Tibial nerve (tissue), 4 donors: ENCODE measurements at places on chromosomes 5 and 9.

DNA sequence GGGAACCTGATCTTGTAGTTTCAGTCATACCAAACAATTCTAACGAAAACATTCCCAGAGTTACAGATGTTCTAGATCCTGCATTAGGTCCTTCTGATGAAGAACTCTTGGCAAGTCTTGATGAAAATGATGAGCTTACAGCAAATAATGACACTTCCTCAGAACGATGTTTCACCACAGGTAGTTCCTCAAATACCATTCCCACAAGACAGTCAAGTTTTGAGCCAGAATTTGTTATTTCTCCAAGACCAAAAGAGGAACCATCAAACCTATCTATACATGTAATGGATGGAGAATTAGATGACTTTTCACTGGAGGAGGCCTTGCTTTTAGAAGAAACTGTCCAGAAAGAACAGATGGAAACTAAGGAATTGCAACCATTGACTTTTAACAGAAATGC, 21.0 kb downstream of the RMI1 start:
- no peak for DNase-seq

DNA sequence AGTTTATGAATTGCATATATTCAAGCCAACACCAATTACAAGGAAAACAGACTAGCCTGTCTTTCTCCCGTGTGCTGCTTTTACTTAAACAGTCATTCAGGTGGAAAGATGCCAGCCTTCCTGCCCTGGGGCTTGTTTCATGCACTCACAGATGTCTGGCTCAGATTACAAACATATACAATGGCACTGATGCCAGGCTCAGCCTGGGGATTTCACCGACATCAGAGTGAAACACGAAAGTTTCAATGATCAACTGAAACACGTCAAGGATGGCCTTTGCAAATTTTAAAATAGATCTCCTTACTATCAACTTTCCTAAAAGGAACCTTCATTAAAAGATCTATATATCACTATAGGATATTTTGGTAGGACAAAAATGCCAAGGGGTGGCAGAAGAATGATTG, 1576.5 kb downstream of the EFNA5 start:
- no peak for DNase-seq

DNA sequence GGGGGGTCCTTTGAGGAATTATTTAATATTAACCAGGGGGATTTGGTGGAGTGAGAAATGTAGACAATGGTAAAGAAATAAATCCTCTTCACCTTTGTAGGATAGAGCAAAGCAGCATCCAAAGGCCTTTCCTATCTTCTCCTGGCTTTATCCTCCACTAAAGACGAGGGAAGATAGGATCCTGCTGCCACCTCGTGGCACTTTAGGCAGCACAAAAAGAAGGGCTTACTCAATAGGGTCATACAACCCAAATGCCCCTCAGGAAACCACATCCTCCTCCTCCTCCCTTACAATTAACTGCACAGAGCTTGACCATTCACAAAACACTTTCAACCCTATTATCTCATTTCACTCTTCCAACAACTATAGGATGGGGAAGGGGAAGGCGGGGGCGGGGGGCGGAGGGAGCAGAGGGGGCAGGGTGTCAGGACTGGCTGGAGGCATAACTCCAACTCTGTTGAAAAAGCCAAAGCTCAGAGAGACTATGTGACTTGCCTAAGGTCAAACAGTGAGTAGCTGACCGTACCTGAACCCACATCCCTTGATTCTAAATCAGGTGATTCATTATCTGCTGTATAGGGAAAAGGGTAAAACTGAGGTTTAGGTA, 45.4 kb upstream of the MYOT start:
- no peak for DNase-seq

GRCh38 chr9:109150925-109151545, 16.0 kb downstream of the FRRS1L start:
- no peak for DNase-seq

GRCh38 chr9:134490446-134490845, 151.2 kb upstream of the COL5A1 start:
- no peak for DNase-seq

DNA sequence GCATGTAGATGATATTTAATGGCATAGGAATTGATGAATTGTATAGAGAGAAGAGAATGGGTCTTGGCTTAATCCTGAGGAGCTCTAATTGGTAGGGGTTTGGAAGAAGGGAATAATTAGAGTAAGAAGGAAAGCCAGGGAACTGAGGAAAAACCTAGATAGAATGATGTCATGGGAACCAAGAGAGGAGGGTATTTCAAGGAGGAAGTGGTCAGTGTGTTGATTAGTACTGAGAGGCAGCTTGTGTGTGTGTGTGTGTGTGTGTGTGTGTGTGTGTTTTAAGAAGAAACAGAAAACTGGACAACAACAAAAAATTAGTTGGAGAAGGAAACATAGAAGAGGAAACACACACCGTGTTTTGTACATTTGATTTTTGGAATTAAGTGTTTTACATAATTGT, 42.8 kb downstream of the MAST4 start:
- DNase-seq = no peak

GRCh38 chr5:18850216-18850615, 1137.8 kb downstream of the CDH18 start:
- no peak for DNase-seq

DNA sequence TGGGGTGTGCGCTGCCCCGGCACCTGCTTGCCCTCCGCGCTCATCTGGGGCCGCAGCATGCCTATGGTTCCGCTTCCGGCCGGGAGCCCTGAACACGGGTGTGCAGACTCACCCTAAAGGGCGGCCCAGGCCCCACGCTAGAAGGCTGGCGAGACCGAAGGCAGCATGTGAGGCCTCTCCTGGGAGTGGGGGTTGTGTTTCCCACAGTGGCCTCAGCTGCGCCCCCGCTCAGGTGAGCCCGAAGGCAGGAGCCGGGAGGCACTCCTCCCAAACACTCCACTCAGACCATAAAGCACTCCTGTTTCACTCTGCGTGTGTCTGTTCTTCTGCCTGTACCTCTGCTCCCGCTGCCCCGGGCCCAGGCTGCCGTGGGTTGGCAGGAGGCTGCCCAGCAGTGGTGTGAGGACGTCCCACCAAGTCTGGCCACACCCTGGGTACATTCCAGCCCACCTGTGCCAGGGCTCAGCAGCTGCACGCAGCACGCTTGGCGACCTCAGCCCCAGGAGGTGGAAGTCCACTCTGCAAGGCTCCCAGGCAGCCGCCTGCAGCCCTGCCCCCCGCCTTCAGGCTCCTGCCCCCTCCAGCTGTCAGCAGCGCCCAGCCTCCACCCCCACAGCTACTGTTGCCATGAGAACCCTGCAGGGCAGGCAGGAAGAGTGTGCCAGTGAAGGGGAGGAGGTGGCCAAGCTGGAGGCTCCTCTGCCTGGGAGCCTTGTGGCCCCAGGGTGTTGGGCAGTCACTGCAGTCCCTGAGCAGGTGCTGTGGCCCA, 1.2 kb upstream of the AJM1 start:
- no peak for DNase-seq

DNA sequence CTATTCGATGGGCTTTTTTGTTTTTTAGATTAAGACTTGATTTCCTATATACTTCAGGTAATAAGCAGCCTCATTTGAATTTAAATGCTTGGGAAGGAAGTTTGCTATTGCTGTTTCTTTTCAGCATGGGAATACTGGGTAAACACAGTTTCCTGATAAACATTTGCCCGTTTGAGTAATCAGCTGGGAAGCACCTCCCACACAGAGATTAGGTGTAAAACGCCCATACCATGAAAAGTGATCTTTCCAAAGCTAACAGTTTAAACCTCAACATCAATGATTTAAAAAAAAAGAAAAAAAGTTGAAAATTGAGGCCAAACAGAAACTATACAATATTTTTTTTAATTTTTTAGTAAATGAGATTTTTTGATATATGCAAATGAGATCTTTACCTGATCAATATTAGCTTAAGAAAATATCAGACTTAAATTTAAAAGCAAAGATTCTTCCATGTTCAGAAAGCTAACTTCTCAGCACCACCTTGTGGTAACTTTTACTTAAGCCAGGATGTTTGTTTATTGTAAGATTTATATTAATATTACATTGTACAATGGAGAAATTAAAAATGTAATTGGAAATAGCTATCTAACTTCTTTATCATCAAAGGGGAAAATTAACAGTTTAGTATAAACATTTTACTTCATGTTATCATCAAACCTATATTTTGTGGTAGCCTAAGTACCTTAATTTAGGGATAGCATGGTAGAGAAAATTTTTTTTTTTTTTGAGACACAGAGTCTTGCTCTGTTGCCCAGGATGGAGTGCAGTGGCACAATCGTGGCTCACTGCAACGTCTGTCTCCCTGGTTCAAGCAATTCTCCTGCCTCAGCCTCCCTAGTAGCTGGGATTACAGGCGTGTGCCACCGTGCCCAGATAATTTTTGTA, 39.8 kb downstream of the F2RL2 start:
- no peak for DNase-seq

- no peak for DNase-seq
Observed at GRCh38 chr5:81750308-81751008, 439 bp downstream of the SSBP2 start.

- no peak for DNase-seq
Observed at GRCh38 chr5:36300927-36301540, 668 bp downstream of the RANBP3L start.

- no peak for DNase-seq
Observed at GRCh38 chr5:2658447-2658846, 93.0 kb downstream of the IRX2 start.

DNA sequence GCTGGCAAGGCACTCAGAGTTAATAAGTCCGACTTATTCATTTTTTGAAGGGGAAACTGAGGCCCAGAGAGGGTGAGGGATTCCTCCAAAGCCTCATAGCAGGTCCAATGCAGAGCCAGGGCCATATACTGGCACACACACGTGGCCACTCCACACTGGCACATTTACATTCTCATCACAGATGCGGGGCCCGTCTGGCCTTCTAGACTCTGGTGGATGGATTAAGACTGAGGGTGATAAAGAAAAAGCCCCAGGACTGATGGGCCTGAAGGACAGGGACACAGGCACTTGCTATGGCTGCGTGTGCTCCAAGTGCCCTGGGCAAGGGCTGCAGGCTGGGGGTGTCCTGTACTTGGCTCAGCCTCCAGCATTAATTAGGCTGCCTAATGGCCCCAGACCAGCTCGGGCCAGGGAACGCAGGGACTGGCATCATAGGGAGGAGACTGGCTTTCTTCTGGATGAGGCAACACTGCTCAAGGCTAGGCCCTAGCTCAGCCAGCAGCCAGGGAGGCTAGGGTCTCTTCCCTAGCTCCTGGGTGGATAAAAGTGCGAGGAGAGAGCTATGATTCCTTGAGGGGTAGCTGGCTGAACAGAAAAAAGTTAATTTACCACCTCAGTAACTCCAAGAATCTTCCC, 28.5 kb upstream of the CSF1R start:
- DNase-seq = peak; percentile 4

- DNase-seq = no peak
Observed at GRCh38 chr5:122909470-122910100, 64.2 kb downstream of the SNX24 start.

GRCh38 chr9:72554221-72554641, 32.8 kb downstream of the TMC1 start:
- peak; percentile 32 for DNase-seq

GRCh38 chr5:176889321-176890280, 9.5 kb downstream of the HK3 start:
- DNase-seq = no peak

GRCh38 chr9:35511453-35511852, 21.5 kb downstream of the RUSC2 start:
- no peak for DNase-seq

DNA sequence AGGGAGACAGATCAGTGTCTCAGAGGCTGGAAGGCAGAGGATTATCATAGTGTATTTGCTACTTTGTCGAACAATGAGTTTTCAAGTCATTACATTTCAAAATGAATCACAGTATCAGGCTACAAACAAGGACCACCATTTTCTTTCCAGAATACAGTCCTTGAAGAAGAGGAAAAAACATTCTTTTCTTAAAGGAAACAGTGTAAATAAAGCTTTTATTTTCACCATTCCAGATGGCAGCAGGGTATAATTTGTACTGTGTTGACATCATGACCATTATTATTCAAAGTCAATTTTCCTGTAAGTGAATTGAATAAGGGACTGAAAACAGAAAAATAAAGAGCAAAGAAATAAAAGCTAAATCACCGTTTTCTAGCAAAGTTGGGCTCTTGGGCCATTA, 737.3 kb upstream of the DMAC1 start:
- DNase-seq = no peak

DNA sequence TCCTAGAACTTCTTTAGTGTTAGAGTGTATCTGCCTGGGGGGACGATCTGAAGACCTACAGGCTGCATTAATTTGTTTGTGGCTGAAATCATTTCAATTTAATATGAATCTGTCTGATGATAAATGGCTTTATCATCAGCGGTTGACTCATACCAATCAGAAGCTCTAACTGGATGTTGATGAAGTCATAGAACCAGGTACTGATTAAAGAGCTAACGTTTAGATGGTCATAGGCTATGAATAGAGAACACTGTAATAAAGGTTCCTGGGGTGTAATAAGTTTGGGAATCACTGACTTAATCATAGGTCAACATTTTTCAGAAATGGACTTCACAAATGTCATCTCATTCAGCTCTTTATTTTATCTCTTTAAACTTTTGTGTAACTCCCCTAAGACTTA, 329.9 kb downstream of the MSX2 start:
- no peak for DNase-seq

GRCh38 chr5:160390787-160391696, 8.8 kb downstream of the FAM200C start:
- DNase-seq = no peak

GRCh38 chr9:112145886-112146285, 29.2 kb downstream of the SUSD1 start:
- DNase-seq = no peak

GRCh38 chr9:2717385-2717784, at the start of gene KCNV2:
KCNV2 (plus strand) TSS chr9:2717510; CDS start chr9:2717740, 230 bp downstream.
- DNase-seq = no peak

DNA sequence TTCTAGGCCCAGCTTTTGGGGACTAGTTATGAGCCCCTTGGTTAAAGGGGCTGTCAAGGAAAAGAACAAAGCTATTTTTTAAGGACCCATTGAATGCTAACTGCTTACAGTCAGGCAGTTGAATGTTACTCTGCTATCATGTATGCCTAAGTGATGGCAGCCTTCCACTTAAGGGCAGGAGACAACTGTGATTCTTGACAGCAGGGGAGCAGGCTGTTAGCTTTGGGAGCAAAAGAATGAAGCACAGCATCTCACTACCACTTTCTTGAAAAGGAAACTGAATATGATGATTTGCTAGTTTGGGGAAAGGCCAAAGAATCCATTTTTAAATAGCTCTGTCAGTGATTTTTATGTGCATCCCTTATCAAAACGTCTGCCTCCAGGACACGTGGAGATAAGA, 221.6 kb downstream of the SH3GL2 start:
- no peak for DNase-seq

DNA sequence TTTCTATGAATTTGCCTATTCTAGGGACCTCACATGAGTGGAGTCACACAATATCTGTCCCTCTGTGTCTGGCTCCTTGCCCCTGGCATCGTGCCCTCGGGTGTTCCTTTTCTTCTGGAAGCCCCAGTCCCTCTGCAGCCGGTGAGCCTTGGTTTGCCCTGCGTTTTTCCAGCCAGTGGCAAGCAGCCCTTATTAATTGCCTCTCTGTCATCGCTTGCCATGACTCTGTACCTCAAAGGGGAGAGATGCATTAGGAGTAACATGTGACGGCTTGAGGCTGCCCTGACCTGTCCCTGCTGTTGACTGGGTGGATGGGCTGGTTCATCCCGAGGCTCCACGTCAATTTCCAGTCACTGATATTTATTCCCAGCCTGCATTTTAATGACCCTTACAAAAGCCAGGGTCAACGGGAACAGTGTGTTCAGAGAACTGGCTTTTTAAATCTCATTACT, 87.3 kb downstream of the CFAP90 start:
- no peak for DNase-seq
